Neural progenitor cell (in vitro differentiated cells): ENCODE measurements at places on chromosomes 1 and 21. TPM values are rescaled to one million over a fixed set of nuclear protein-coding genes. Genes with fewer than 3 reads are reported as not detected.

DNA sequence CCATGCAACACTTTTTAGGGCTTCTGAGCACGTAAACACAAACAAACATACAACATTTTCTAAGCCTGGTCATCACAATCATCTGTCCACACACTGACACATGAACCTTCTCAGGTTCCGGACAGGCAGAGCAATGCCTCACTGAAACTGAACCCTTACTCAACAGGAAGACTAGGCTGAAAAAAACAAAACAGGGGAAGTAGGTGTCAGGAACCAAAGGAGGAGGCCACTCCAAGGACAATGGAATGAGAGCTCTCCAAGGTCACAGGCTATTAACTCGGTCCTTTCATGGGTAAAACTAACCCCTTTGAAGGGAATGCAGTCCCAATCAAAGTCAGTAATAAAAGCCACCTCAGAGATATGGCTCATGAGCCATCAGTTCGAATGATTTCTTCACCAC is 76.6 kb downstream of the FAM78B start:
- no peaks in the 10 kb centered on the region for H3K4me1 ChIP-seq
- DNase-seq: no peak
- no peak overlapping the region for H3K27ac ChIP-seq
- H3K36me3 ChIP-seq: no peaks in the 10 kb centered on the region
- no peaks in the 10 kb centered on the region for H3K27me3 ChIP-seq
- H3K4me3 ChIP-seq: no peak overlapping the region

DNA sequence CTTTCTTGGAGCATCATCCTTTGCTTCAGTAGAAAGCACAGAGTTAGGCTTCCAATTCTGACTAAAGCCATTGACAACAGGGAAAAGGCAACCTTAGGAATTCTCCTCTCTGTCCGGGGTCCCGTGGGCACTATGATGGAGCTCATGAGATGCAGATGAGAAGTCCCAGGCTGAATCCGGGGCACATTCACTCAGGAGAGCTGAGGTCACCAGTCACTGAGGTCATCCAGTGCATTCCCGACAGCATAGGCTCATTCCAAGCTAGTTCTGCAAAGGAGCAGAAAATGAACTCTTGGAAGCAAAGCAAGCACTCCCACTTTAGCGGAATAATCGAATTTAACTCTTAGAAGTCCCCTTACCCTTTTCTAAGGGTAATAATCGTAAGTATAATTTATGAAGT is 6.8 kb downstream of the CR1 start:
- no peak for DNase-seq
- H3K4me3 ChIP-seq: no peak overlapping the region
- H3K36me3 ChIP-seq: no peaks in the 10 kb centered on the region
- no peaks in the 10 kb centered on the region for H3K4me1 ChIP-seq
- peaks cover 58% of the 10 kb centered on the region for H3K27me3 ChIP-seq

DNA sequence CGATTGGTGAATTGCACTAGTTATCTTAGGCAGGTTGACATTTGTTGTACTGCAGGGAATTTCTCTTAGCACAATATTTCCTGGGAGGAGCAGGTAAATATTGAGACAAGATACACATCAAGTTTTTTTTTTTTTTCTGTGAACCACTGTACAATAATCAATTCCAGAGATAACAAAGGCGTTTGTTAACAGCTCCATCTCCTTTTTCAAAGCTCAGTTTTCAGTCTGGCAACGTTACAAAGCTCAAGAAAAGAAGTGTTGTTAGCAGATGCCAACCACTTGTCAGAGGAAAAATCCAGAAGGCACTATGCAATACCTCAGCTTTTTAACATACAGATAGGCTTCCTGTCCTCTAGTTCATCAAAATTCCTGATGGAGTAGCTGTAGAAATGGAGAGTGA is 40.9 kb upstream of the DAB1 start:
- H3K4me1 ChIP-seq: peaks cover 4% of the 10 kb centered on the region
- no peak overlapping the region for H3K4me3 ChIP-seq
- no peak overlapping the region for H3K27ac ChIP-seq
- H3K36me3 ChIP-seq: no peaks in the 10 kb centered on the region
- H3K27me3 ChIP-seq: no peaks in the 10 kb centered on the region

DNA sequence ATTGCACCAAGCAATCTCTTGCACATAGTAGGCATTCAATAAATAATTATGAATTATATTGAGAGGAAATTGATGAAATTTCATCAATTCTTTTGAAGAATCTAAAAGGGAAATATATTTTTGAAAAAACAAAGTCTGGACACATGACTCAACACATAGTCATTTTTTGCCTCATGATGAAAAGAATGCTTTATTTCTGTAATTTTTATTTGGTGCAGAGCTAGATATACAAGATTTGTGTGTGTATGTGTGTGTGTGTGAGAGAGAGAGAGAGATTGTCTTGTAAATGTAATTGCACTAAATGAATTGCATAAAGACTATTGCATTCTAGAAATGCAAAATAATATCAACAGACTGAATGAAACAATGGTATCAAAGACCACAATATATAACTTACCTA is 206.2 kb upstream of the C1orf87 start:
- no peaks in the 10 kb centered on the region for H3K36me3 ChIP-seq
- H3K4me1 ChIP-seq: peaks cover 10% of the 10 kb centered on the region
- H3K27ac ChIP-seq: no peak overlapping the region
- no peak for DNase-seq
- H3K27me3 ChIP-seq: no peaks in the 10 kb centered on the region
- H3K4me3 ChIP-seq: no peak overlapping the region

DNA sequence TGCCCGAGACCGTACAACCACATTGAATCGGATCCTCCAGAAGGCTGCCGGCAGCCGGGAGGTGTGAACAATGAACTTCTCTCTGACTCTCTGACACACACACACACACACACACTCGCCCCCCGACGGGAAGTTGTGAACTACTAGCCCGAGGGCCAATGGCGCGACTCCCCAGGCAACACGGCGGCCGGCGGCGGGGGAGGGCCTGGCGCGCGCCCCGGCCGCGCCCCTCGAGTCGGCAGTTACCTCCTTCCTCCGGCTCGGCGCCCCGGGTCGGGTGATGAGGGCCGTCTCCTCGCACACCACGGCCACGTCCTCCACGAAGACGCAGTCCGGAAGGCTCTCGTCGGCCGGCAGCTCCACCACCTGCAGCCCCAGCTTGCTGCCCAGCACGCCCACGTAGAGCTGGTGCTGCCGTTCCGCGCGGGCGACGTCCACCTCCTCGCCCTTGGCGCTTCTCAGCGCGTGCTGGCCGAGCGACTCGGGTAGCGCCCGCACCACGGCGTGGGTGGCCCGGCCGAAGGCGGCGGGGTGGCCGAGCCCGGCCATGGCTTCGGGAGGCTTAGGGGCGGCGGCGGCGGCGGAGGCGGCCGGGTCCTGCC is 361 bp downstream of the DDAH1 start:
- H3K4me1 ChIP-seq: peaks cover 5% of the 10 kb centered on the region
- H3K4me3 ChIP-seq: peak overlapping the region; percentile 58
- H3K36me3 ChIP-seq: no peaks in the 10 kb centered on the region
- DNase-seq: peak; percentile 70

DNA sequence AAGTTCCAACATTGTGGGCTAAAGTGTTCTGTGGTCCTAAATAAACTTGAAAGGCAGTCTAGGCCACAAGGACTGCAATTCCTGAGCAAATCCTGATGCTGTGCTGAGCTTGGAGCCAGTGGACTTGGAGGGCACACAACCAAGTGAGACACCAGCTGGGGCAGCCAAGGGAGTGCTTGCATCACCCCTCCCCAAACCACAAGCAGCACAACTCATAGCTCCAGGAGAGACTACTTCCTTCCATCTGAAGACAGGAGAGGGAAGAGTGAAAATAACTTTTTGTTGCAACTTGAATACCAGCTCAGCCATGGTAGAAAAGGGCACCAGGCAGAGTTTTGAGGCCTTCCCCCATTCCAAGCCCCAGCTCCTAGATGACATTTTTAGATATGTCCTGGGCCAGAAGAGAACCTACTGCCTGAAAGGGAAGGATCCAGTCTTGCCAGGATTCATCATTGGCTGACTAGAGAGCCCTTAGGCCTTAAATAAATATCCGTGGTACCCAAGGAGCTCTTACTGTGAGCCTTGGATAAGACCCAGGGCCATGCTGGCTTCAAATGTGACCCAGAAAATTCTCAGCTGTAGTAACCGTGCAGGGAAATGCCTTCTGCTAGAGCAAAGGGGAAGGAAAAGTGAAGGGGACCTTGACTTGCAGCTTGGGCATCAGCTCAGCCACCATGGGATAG is 35.4 kb upstream of the LRRC8B start:
- no peaks in the 10 kb centered on the region for H3K4me1 ChIP-seq
- no peaks in the 10 kb centered on the region for H3K27me3 ChIP-seq
- no peaks in the 10 kb centered on the region for H3K36me3 ChIP-seq
- H3K27ac ChIP-seq: no peak overlapping the region
- no peak overlapping the region for H3K4me3 ChIP-seq

- peak; percentile 70 for DNase-seq
- H3K27ac ChIP-seq: no peak overlapping the region
- H3K4me1 ChIP-seq: peaks cover 21% of the 10 kb centered on the region
- no peaks in the 10 kb centered on the region for H3K27me3 ChIP-seq
These were observed 6.5 kb downstream of the LRP8 start for GRCh38 chr1:53321366-53321765.

DNA sequence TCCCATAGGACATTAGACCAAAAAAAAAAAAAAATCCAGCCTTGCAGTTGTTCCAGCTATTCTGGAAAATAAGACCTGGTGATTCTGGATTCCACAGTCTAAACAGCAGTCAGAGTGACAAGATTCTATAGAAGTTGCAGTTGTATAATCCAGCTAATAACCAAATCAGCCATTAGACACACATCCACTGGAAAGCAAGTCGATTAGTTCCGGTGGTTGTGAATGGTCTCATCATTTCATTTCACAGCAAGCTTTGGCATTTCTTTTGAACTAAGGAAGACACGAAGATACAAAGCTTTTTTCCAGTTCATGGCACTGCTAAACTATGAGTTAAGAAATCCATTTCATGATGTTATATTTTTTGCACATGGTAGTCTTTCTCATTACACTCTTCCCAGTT is 54.4 kb upstream of the FAM89A start:
- DNase-seq: no peak
- H3K4me3 ChIP-seq: no peak overlapping the region
- no peak overlapping the region for H3K27ac ChIP-seq
- H3K36me3 ChIP-seq: no peaks in the 10 kb centered on the region

GRCh38 chr1:59146651-59147358 is 150.1 kb upstream of the FGGY start:
- H3K27me3 ChIP-seq: peaks cover 25% of the 10 kb centered on the region
- no peak overlapping the region for H3K27ac ChIP-seq

DNA sequence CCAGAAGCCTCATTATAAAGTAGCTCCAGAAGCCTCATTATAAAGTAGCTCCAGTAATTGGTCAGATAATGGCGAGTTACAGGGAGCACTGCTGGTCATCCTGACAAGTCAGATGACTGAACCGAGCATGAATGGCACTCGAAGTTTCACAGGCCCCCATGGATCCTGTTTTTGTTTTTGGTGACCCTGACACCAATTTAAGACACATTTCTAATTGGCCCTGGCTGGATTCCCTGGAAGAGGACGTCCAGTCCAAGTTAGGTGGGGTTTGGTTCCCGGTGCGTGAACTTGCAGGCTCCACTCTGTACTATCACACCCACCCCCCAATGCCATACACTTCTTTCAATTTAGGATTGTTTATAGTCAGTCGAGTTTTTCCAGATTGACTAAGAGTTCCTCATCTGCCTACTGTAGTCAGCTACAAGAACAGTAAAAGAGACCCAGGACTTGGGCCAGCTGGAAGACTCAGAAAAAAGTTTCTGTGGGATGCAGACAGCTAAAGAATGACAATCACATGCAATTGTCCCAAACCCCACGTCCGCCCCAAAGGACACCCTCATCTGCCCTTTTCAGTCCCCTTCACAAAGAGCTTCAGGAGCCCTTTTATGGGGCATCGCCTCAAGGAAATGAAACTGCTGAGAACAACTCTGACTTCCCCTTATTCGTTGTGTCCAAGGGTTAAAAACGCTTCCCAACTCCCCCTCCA is 2.7 kb downstream of the DHRS3 start:
- peaks cover 18% of the 10 kb centered on the region for H3K27me3 ChIP-seq
- no peak for DNase-seq
- peak overlapping the region; percentile 94 for H3K4me3 ChIP-seq
- H3K36me3 ChIP-seq: no peaks in the 10 kb centered on the region

- H3K27ac ChIP-seq: peak overlapping the region; percentile 48
- no peaks in the 10 kb centered on the region for H3K27me3 ChIP-seq
- H3K36me3 ChIP-seq: no peaks in the 10 kb centered on the region
- H3K4me1 ChIP-seq: peaks cover 34% of the 10 kb centered on the region
- H3K4me3 ChIP-seq: no peak overlapping the region
These were observed 11.9 kb downstream of the PTP4A2 start for GRCh38 chr1:31926252-31926651.

Gene CFH
- not detected in 2 replicates for total RNA-seq

Gene PROX1
- 1.3 and 5.0 TPM in 2 replicates for total RNA-seq

Gene NOTCH2NLA
- total RNA-seq: 18.5 and 20.7 TPM in 2 replicates
